CD4-positive, alpha-beta T cell (primary cell): ENCODE measurements at places on chromosomes 6 and 20.

GRCh38 chr20:62274332-62274950, 28.4 kb upstream of the ADRM1 start:
- peaks cover 52% of the 10 kb centered on the region for H3K36me3 ChIP-seq
- no peak for DNase-seq
- no peak overlapping the region for H3K4me3 ChIP-seq
- H3K4me1 ChIP-seq = no peaks in the 10 kb centered on the region

- no peak overlapping the region for H3K27ac ChIP-seq
- no peaks in the 10 kb centered on the region for H3K36me3 ChIP-seq
- no peak overlapping the region for H3K4me3 ChIP-seq
Observed at GRCh38 chr6:126182650-126183311, 157.1 kb upstream of the CENPW start.

- H3K4me1 ChIP-seq = no peaks in the 10 kb centered on the region
- DNase-seq = no peak
- no peaks in the 10 kb centered on the region for H3K27me3 ChIP-seq
- no peak overlapping the region for H3K4me3 ChIP-seq
Observed at GRCh38 chr6:113901482-113901881, 44.3 kb downstream of the MARCKS start.

- peaks cover 5% of the 10 kb centered on the region for H3K4me1 ChIP-seq
- H3K27ac ChIP-seq = no peak overlapping the region
- H3K4me3 ChIP-seq = no peak overlapping the region
- H3K27me3 ChIP-seq = peaks cover 15% of the 10 kb centered on the region
- no peak for DNase-seq
Observed at GRCh38 chr20:32057656-32058184, 5.7 kb downstream of the HCK start.

DNA sequence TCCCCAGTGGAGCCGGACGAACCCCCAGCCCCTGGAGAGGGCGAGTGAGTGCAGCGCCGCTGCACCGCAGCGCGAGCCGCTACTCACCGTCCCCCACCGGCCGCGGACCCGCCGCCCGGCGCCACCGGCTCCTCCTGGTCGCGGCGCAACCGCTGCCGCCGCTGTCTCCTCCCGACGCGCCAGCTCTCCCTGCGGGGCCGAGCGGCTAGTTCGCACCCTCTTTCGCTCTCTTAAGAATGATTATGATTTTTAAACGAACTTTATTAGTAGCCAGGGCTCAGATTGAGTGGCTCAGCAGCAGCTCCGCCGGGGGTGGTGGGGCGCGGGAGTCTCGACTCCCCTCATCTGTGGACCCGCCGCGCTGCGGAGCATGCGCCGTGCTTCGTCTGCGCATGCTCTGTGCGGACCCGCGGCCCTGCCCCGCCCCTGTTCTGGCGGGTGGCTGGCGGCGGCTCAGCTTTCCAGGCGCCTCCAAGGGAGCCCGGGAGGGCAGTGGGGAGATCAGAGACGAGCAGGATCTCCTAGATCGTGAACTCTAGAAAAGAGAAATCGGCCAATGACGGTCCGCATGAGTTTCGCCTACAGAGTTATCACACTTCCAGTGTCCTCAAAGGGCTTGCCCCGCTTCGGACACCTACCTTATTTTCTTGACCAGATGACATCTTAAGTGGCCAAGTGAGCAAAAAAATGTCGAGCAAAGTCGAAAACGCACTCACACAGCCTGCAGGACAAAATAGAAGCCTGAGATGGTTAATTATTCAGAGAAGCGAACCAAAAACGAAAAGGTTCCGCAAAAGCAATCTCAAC, at the start of gene RAB23:
Gene RAB23 (minus strand): TSS at position 372 of the 807 bp plus-strand sequence. CDS start 11,927 bp downstream, outside the sequence.
- DNase-seq = peak; percentile 76
- peaks cover 10% of the 10 kb centered on the region for H3K27me3 ChIP-seq
- H3K36me3 ChIP-seq = no peaks in the 10 kb centered on the region
- peak within 1 kb of the TSS; percentile 84 for H3K4me3 ChIP-seq

GRCh38 chr6:157520596-157521361, 139.8 kb downstream of the ZDHHC14 start:
- DNase-seq = no peak
- no peaks in the 10 kb centered on the region for H3K36me3 ChIP-seq
- no peak overlapping the region for H3K4me3 ChIP-seq
- H3K27ac ChIP-seq = no peak overlapping the region

DNA sequence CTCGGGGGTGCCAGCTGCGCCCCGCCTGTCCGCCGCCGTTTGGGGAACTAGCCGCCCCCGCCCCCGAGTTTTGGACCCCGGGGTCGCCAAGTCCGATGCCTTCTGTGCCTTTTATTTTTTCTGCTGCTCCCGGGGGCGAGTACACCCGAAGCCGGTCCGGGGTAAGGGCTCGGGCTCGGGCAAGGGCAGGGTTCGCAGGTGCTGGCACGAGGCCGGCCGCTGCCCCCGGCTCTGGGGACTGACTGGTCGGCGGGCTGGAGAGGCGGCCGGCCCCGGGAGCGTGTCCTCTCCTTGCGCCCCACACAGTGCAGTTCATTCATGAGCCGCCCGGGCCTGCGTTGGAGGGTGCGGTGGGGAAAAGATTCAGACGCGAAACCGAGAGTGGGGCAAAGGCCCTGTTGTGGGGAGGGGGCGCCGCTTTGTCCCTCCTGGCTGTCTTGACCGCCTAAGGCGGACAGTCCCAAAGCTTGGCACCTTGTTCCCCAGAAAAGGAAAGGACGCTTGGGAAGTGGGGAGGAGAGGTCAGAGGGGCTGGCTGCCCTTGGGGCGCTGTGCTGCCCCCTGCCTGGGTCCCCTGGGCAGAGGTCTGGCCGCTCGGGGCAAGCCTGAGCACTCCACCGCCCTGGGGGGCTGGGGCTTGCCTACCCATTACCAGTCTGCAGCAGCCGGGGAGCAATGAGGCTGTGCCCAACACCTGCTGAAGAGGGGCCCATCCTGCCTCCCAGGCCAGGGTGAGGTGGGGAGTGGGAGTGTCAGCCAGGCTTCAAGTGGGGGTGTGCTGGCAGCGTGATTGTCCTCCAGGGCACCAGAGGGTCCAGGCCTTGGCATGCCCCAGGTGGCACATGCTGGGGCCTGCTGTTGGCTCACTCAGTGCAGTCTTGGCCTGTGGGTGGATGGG, 915 bp downstream of the TMEM63B start:
- no peak overlapping the region for H3K27ac ChIP-seq
- H3K4me3 ChIP-seq = peak overlapping the region; percentile 87
- peaks cover 48% of the 10 kb centered on the region for H3K4me1 ChIP-seq
- DNase-seq = no peak

- no peaks in the 10 kb centered on the region for H3K4me1 ChIP-seq
- H3K36me3 ChIP-seq = peaks cover 13% of the 10 kb centered on the region
Observed at GRCh38 chr6:116217069-116217468, 36.8 kb downstream of the TSPYL4 start.

DNA sequence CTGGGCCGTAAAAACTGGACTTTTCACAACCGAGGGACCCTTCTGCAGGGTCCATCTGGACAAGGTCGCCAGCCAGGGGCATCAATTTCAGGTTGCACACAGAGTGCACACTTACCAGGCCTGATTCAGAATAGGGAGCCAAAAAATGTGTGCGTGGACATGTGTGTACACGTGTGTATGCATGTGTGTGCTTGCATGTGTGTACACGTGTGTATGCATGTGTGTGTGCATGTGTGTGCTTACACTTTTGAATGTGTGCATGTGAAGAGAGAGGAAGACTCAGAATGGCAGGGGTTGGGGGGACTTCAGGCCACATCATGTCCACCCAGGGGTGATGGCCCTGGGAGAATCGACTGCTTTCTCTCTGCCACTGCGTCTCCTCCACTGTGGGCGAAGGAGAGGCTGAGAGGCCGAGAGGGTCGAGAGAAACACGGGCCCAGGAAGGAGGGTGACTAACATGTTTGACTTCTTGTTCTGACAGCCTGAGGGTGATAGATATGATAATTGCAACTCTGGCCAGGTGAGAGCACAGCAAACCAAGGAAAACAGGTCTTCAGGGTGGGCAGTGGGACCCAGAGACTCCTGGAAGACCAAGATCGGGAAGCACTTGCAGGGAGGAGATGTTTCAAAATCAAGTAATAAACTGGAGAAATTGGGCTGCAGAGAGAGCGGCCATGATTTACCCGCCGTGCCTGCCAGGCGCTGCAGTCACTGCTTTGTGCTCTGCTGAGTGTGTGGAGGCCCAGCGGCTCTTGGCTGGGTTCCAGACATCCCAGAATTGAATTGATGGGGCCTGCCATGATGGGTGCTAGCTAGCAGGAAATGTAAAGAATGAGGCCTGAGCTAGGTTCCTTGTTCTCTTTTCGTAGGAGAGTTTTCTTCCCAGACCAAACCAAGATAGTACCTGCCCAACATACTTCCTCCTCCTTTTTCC, 310.8 kb downstream of the QKI start:
- DNase-seq = no peak
- H3K27ac ChIP-seq = no peak overlapping the region
- no peaks in the 10 kb centered on the region for H3K4me1 ChIP-seq

- DNase-seq = no peak
- H3K36me3 ChIP-seq = no peaks in the 10 kb centered on the region
- no peaks in the 10 kb centered on the region for H3K4me1 ChIP-seq
- no peak overlapping the region for H3K27ac ChIP-seq
- no peaks in the 10 kb centered on the region for H3K27me3 ChIP-seq
Observed at GRCh38 chr6:105873799-105874198, 212.3 kb upstream of the PRDM1 start.

GRCh38 chr6:18488526-18489270, 101.5 kb downstream of the RNF144B start:
- no peak overlapping the region for H3K4me3 ChIP-seq
- H3K27ac ChIP-seq = no peak overlapping the region
- no peaks in the 10 kb centered on the region for H3K27me3 ChIP-seq
- no peak for DNase-seq

DNA sequence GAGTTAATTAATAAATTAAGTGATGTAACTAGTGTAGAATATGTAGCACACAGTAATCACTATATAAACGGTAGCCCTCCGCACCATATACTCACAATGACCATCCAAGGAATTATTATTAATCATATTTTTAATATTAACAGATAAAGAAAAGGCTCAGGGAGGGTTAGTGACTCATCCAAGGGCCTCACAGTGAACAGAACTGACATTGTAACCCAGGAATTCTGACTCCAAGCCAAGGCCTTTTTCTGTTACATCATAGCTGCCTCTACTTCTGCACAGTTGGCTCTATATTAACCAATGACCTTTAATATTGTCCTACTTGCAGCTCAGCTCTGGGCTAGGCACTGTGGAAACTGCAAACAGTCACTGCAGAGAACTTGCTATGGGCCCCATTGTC, 117.5 kb upstream of the SIRPG start:
- no peak overlapping the region for H3K27ac ChIP-seq
- no peak for DNase-seq
- H3K4me3 ChIP-seq = no peak overlapping the region
- no peaks in the 10 kb centered on the region for H3K36me3 ChIP-seq
- no peaks in the 10 kb centered on the region for H3K27me3 ChIP-seq
- peaks cover 9% of the 10 kb centered on the region for H3K4me1 ChIP-seq

- no peaks in the 10 kb centered on the region for H3K27me3 ChIP-seq
- H3K4me3 ChIP-seq = peak within 1 kb of the TSS; percentile 76
- H3K4me1 ChIP-seq = peaks cover 45% of the 10 kb centered on the region
- H3K36me3 ChIP-seq = peaks cover 67% of the 10 kb centered on the region
- DNase-seq = peak; percentile 74
Observed at GRCh38 chr20:63707558-63708300, at the start of the genes ARFRP1 and ZGPAT. Gene ARFRP1 (minus strand): TSS chr20:63707976. CDS start chr20:63707091, 885 bp downstream. Gene ZGPAT (plus strand): TSS chr20:63708039. CDS start chr20:63708581, 542 bp downstream.

- H3K27ac ChIP-seq = peak overlapping the region; percentile 92
- no peaks in the 10 kb centered on the region for H3K27me3 ChIP-seq
Observed at GRCh38 chr6:159693894-159694545, 979 bp upstream of the SOD2 start.

GRCh38 chr6:93424303-93425064, 5.1 kb upstream of the EPHA7 start:
- H3K4me1 ChIP-seq = peaks cover 4% of the 10 kb centered on the region
- H3K27me3 ChIP-seq = peaks cover 33% of the 10 kb centered on the region
- H3K4me3 ChIP-seq = no peak overlapping the region

DNA sequence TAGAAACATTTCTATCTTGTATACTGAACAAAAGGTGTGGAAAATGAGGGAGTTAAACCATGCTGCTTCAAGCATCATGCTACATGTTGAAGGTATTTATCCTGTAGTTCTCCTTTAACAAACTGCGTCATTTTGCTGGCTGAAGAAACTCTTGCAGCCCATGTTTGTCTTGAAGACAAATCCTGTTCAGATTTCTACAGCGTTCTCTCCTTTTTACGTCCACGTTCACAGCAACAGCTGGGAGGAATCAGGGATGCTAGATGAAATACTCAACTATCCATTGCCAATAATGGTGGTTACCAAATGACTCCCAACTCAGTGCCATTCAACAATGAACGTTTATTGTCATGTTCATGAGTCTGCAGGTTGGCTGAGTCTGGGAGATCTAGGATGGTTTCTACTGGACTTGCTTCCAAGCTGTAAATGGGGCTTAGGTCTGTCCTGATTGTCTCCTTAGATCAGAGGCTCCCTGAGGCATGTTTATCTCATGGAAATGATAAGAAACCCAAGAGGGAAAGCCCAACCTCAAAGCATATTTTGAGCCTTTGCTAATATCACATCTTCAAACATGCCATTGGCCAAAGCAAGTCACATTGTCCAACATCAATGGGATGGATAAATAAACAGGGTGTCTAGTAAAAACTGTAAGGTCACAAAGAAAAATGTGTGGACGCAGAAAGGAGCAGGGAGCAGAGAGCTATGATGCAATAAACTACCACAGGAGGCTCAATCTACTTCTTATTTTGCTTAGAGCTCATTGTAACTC, 2.7 kb upstream of the PLCB1 start:
- no peak overlapping the region for H3K4me3 ChIP-seq
- H3K4me1 ChIP-seq = peaks cover 14% of the 10 kb centered on the region
- H3K36me3 ChIP-seq = no peaks in the 10 kb centered on the region
- no peak overlapping the region for H3K27ac ChIP-seq

DNA sequence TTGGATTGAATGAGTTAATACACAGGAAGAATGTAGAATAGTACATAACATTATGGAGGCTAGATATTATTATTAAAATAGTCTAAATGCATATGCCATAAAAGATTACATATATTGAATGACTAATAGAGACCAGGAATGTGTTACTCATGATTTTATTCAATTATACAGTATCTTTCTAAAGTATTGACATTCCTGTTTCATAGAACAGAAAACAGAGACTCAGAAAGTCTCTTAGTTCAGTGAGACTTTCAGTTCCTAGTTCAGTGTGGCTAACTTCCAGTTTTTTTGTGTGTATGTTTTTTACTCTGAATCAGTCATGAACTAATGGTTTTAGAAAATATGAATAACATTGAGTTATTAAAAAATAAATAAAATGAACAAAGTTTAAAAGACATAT, 34.6 kb upstream of the TMEM244 start:
- H3K4me3 ChIP-seq = no peak overlapping the region
- no peaks in the 10 kb centered on the region for H3K27me3 ChIP-seq
- DNase-seq = no peak
- no peaks in the 10 kb centered on the region for H3K4me1 ChIP-seq

DNA sequence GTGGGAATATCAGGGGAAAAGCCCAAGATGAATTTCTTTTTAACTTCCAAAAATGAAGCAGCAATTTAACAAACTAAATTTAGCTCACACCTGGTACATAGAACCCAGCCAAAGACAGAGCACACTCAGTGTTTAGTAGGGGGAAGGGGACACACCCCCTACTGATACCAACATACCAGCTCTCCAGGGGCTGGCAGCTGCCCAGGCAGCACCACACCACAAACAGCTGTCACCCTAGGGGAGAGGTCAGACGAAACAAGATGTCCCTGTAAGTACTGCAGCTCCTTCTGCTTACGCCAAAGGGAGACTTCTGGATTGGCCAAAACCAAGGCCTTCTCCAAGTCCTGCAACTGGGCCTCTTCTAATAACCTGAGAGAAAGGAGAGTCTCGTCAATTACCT, 26.0 kb downstream of the MDN1 start:
- H3K27me3 ChIP-seq = no peaks in the 10 kb centered on the region
- H3K4me1 ChIP-seq = peaks cover 16% of the 10 kb centered on the region
- no peak overlapping the region for H3K4me3 ChIP-seq
- no peak for DNase-seq
- H3K27ac ChIP-seq = no peak overlapping the region
